Stimulated activated CD8-positive, alpha-beta memory T cell treated with anti-CD3 and anti-CD28 coated beads, Interleukin-4, amount 100 ng/mL, for 4 hours (primary cell): ENCODE measurements at places on chromosomes 3 and 15.

GRCh38 chr3:165797551-165797950 is 39.7 kb downstream of the BCHE start:
- DNase-seq = no peak

DNA sequence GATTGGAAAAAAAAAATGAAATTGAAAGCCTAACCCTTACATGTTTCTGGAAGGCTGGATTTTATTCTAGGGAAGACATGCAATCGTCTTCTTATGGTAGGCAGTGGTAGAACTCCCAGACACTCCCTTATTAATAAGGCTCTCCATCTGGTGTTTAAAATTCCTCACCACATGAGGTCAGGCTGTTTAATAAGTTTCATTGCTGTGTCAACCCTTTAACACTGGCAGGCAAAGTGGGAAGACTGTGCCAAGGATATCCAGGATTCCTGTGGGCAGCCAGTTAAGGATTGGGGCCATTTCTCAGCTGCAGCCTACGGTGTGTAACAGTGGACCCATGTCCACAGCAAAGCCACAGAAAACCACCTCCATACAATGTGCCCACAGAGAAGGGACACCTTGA is 225.5 kb upstream of the CHRM5 start:
- no peak for DNase-seq

DNA sequence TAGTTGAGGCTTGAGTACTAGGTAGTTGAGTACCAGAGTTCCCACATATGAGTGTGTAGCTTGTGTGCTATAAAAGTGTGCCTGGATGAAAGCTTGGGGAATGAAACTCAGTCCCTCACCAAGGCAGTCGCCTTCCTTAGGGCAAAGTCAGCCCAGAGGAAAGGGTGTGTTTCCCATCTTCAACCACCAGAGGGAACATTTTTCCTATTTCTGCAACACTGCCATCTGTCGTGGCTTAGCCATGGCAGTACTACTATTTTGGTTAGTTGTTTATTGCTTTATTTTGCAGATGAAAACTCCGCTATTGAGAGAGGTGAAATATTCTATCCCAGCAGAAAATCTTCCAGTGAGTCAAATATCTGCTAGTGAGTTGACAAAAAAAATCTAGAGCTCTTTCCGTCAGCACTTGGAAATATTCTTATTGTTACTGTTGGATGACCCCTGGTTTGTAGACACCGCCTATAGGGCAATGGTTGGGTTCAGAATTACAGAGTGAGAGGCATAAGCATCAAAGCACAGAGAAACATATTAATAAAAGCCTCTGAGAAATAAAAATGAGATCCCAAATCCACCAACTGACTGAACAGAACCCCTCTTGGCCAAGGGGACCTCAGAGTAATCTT is 239.9 kb downstream of the CPNE4 start:
- no peak for DNase-seq

- DNase-seq = no peak
These were observed 112.0 kb downstream of the SCAPER start for GRCh38 chr15:76793162-76793561.

- no peak for DNase-seq
These were observed 75.0 kb upstream of the CADPS start for GRCh38 chr3:62950210-62950609.

DNA sequence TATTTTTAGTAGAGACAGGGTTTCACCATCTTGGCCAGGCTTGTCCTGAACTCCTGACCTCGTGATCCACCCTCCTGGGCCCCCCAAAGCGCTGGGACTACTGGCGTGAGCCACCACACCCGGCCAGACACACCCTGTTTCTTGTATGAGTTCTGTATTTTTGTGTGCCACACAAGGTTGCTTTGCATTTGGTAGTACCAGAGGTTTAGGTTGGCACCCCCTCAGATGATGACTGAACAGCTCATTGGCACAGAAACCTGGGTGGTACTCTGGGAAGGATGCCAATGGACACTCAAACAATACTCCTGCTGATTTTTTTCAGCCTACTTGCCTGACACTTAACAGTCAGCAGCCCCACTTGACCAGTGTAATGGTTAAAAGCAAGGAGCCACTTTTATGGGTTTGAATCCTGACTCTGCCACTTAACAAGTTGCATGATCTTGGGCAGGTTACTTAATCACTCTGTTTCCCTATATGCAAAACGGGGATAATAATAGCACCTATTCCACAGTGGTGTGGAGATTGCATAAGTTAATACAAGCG is 39.2 kb upstream of the BCL2A1 start:
- no peak for DNase-seq

- DNase-seq = no peak
These were observed 87.2 kb downstream of the DNAJC13 start for GRCh38 chr3:132504375-132504933.

- no peak for DNase-seq
These were observed 29.5 kb downstream of the BOC start for GRCh38 chr3:113240841-113241240.

- DNase-seq = no peak
These were observed 616.7 kb upstream of the NAALADL2 start for GRCh38 chr3:174242311-174243041.

- DNase-seq = no peak
These were observed 727 bp downstream of the RAP2B start for GRCh38 chr3:153162513-153163392.

GRCh38 chr15:48442011-48442410 is 110.8 kb downstream of the DUT start:
- no peak for DNase-seq

- no peak for DNase-seq
These were observed 226.7 kb downstream of the TAFA4 start for GRCh38 chr3:68705695-68706094.

DNA sequence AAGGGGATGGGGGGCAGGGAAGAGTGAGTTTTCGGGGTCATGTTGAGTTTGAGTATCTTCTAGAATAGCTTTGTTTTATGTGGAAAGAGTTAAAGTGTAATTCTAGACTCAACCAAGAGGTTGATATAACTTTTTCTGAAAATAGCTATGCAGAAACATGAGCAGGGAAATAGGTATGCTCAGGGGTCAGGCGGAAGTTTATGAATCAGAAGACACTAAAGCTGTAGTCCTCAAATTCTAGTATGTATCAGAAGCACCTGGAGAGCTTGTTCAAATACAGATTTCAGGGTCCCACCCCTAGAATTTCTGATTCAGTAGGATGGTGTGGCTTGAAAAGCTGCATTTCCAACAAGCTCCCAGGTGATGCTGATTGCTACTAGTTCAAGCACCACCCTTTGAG is 37.6 kb upstream of the UBE2E2 start:
- DNase-seq = no peak

GRCh38 chr3:56725175-56725574 is 42.1 kb upstream of the TASOR start:
- DNase-seq = peak; percentile 45

DNA sequence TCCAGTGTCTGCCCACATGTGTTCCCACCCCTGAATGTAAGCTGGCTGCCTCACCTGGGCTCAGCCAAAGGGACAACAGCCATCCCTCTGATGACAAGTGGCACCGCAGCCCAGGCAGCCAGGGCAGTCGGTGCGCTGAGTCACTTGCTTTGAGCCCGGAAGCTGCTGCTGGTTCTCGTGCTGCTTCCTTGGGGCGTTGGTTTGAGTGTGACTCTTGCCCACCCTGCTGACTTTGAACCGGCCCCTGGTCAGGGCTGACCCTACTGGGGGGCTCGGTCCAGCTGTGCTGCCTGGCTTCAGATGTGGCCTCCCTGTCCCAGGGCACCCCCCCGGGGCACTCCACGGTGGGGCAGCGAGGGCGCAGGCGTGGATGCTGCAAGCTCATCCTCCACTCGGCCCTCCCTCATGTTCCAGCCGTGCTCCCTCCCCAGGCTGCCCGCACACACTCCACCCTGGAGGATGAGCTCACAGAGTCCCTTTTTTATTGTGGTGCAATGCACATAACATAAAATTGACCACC is 62.1 kb downstream of the EFCAB12 start:
- DNase-seq = no peak

DNA sequence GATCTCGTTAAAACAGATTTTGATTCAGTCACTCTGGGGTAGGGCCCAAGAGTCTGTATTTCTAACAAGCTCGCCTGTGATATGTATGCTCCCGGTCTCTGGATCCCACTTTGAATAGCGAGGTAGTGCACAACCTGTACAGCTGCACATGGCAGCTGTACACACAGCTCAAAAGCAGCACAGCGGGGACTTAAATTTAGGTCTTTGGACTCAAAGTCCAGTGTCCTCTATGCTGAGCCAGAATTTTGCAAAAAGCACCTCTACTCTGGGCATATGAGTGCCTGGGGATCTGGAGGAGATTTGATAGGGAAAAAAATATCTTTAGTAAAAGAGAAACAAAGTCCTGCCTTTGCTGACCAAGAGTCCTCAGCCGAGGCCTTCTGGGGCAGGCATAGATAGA is 83.1 kb downstream of the HMG20A start:
- DNase-seq = no peak

GRCh38 chr3:82088749-82089148 is 327.3 kb upstream of the GBE1 start:
- DNase-seq = no peak

DNA sequence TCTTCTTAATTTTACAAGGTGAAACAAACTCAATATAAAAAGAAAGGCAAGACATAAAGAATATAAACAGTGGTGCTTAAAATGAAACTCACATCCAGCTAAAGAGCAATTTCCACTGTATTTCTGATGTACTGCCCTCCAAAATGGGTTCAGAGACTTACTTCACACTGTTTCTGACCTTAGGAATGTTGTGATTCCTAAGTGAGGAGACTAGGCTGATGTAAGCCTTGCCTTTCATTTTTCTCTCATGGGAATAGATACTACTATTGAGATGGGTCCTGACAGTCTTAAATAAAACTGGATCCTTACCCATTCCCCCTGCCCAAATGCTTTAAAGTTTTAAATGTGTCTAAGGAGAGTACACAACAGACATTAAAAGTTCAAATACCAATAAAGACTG is 86.9 kb downstream of the CBLB start:
- no peak for DNase-seq

GRCh38 chr3:183033746-183034145 is 53.4 kb upstream of the DCUN1D1 start:
- no peak for DNase-seq

GRCh38 chr15:77907824-77908751 is 169.4 kb downstream of the TBC1D2B start:
- peak; percentile 12 for DNase-seq

DNA sequence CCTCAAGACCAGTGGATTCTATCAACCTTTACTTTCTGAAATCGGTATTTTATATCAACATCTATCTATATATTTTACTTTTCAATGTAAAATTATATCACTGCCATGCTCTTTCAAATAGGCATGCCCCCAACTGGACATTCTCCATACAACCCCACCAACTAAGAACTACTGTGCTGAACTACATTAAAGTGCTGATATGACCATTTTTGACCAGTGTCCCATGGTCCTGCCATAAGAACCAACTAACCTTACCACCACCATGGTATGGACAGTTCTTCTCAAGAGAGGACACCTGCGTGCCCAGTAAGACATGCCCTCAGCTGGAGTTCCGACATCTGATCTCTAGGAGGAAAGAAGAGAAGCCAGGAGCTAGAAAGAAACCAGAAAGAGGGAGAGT is 15.6 kb downstream of the POMGNT2 start:
- DNase-seq = no peak

DNA sequence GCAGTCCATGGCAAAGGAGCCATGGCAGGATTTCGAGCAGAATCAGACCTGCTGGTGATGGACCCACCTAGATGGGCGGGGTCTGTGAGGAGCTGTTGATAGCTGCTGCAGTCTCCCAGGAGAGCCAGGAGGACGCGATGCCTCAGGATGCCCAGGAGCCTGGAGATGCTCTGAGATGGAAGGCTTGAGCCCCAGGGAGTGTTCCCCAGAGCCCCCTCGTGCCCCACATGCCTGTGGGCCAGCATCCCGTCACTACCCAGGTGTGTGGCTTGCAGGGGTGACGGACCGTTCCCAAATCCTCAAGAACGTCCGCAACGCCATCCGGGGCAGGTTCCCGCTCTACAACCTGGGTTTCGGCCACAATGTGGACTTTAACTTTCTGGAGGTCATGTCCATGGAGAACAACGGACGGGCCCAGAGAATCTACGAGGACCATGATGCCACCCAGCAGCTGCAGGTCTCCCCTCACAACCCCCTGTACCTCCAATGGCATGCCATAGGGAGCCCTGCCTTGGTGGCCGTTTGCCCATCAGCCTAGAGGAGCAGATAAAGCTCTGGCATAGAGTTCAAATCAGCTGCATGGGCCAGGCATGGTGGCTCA is 6.7 kb downstream of the ITIH1 start:
- no peak for DNase-seq

DNA sequence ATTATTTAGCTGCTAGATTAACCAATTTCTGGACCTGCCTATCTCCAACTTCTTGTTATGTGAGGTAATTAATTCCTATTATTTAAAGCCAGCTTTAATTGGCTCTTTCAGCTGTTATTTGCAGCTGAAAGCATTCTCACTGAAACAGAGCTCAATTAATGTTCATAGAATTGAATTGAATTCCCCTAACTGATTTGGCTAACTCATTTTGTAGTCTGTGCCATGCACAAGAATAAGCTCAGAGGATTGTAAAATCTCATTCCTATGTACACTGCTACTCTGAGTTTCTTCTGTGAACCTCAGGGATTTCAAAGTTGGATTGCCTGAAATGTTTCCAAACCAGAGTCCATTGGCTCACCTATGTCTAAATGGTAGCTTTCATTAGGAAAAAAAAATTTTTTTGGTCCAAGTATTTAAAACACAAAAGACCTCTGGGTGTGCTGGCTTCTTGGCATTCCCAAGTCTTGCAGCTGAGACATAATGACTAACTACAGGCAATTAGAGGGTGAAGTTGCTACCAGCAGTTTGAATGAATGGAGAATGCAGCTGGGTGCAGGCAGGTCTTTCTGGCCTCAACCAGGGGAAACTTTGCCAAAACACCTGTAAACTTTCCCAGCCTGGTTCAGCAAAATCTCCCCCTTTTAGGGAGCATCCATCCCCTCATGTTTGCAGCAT is 134.3 kb downstream of the EDEM1 start:
- no peak for DNase-seq

GRCh38 chr3:39383045-39383880 is at the start of gene SLC25A38:
Gene SLC25A38, plus strand, starts transcription at chr3:39383370. Its CDS starts 355 bp downstream, at chr3:39383725.
- DNase-seq = peak; percentile 62

DNA sequence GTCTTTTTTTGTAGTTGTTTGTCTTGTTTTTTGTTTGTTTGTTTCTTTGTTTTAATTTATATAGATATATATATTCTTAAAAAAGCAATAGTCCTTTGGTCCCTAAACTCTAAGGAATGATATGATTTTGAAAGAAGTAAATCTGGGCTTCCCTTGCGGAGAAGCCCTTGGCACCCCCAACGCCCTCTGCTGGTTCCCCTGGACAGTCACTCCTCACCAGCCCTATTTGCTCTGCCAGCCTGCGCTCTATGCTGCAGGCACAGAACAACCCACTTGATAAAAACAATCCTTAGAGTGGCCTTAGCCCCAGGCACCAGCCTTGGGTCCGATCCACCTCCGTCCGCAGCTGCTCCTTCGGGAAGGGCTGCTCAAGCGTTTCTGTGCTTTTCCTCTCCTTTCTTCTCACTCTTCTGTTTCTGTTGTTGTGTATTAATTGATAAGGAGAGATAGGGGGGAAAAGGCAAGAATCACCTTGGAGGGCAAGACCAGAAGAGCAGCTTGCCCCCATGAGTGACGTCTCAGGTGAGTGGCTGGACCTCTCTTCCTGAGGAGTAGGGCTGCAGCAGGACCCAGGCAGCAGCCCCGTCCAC is 13.7 kb upstream of the PARP6 start:
- peak; percentile 12 for DNase-seq

GRCh38 chr3:24513463-24513862 is 18.8 kb upstream of the THRB start:
- no peak for DNase-seq

- DNase-seq = no peak
These were observed 10.1 kb upstream of the FOXB1 start for GRCh38 chr15:59993950-59994401.

- no peak for DNase-seq
These were observed 18.1 kb upstream of the DOCK3 start for GRCh38 chr3:50656417-50657195.
